Activated CD4-positive, alpha-beta T cell treated with anti-CD3 and anti-CD28 coated beads, Interleukin-2, amount 10 ng/mL, durations not matched to agents 24 days and 14 days (primary cell): ENCODE measurements at places on chromosomes 13 and 19.

GRCh38 chr13:77412116-77412635 is 85.3 kb upstream of the MYCBP2 start:
- no peak for DNase-seq

DNA sequence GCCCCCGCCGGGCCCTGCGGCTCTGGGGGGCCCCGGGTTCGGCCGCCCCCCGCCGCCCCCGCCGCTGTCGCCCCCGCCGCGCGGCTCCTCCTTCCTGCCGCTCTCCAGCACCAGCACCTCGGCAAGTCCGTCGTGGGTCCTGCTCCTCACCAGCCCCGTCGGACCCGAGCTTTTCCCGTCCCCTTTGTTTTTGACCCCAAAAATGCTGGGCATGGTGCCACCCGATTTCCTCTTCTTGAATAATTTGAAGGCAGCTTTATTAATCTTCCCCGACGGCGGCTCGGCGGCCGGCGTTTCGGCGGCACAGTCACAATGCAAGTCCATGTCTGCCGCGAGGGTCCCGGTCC is 945 bp downstream of the AMER2 start:
- no peak for DNase-seq

DNA sequence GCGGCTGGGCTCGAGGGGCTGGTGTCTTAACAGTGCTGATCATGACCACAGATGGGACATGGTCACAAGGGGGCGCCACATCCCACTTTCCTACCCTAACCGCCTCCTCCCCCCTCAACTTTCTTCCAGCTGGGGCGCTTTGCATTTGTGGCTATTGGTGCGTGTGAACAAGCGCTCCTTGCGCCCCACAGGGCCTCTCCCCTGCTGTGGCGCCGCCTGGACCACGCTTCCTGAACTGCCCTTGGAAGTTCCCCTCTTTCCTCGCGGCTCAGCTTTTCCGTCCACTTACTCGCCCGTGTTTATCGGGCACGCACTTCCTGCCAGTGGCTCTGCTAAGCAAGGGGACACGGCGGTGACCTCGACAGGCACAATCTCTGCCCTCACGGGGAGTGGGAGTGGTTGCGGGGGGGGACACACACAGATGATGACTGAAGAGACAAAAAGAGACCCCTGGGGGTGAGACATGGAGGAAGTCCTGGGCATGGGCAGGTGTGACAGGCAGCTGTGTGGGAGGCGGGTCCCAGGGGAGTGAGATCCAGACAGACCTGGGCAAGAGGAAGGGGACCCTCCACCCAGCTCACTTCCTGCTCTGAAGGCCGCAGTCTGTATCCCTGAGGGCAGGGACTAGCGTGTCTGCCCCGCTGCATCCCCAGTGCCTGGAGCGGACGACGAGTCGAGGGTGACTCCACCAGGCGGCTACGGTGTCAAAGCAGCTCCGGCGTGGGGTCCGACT is 40.3 kb downstream of the ZNF787 start:
- DNase-seq: peak; percentile 88

- DNase-seq: no peak
Observed at GRCh38 chr19:55113570-55114039, 3.8 kb downstream of the PPP1R12C start.

- no peak for DNase-seq
Observed at GRCh38 chr13:20787180-20787579, 13.4 kb upstream of the EEF1AKMT1 start.

GRCh38 chr13:46345398-46345797 is 41.7 kb downstream of the RUBCNL start:
- DNase-seq: no peak

DNA sequence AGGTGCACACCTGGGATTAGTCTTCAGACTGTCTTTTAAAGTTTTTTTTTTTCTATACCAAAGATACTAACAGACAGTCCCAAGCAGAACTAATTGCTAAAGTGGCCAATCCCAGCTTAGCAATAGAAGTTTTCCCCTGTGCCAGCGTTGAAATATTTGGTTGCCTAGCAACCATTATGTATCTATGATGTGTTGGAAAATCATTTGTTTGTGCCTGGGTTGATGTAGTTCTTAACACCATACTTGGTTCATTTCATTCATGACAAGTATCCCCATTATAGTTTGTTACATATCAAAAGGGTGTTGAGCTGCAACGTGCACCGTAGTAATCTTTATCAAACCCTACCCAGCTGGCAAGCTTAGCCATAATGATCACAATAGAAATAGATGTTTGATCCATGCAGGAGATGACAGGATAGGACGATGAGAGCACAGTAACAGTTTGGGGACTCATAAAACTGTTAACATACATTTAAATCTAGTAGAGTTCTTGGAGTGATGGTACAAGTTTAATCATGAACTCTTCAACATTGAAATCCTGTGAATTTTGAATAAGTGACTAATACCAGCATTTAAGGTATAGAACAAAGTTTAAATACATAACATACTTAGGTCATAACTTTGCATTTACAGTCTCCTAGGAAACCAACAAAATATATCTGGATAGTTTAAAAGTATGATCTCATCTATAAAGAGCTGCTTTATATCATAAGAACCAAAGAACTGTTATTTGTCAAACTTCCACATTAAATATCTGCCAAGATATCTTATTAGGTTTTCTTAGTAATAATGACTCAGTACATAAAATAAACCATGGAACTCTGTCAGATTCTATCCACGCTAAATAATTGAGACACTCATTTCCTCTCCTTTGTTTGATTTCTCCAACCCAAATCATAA is 73.4 kb downstream of the MBNL2 start:
- no peak for DNase-seq

DNA sequence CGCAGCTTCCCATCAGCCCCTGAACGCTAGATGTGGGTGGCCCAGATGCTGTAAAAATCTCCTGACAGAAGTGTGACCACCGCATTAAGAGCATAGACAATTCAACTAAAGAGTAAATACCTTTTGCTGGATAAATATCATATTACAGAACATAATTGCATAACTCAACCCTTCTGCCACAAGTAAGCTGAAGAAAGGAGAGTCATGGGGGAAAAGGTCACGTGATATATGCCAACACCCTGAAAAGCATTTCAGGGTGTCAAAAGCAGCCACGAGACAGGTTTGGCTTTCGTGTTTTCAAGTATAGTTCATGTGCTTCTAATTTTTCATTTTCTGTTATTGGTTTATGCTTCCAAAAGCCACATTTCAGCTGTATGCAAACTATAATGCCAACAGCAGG is 71.3 kb downstream of the LHFPL6 start:
- DNase-seq: no peak

GRCh38 chr13:110597041-110597689 is 18.2 kb upstream of the NAXD start:
- no peak for DNase-seq

DNA sequence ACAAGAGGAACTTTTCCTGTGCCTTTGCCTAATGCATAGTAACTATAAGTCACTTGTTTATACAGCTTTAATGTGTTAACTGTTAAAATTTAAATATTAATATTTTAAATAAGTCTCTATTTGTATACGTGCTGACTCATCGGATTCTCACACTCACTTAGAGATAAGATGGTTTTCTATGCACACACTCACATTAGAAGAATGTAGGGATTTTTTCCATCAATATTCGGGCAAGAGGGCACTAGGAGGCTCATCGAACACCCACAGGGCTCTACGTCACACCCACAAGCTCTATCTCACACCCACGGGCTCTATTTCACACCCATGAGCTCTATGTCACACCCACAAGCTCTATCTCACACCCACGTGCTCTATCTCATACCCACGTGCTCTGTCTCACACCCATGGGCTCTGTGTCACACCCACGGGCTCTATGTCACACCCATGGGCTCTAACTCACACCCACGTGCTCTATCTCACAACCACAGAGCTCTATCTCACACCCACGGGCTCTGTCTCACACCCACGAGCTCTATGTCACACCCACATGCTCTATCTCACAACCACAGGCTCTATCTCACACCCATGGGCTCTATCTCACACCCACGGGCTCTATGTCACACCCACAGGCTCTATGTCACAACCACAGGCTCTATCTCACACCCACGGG is 73.4 kb downstream of the COL4A2 start:
- DNase-seq: no peak

- DNase-seq: no peak
Observed at GRCh38 chr13:106100171-106100919, 435.1 kb downstream of the EFNB2 start.

DNA sequence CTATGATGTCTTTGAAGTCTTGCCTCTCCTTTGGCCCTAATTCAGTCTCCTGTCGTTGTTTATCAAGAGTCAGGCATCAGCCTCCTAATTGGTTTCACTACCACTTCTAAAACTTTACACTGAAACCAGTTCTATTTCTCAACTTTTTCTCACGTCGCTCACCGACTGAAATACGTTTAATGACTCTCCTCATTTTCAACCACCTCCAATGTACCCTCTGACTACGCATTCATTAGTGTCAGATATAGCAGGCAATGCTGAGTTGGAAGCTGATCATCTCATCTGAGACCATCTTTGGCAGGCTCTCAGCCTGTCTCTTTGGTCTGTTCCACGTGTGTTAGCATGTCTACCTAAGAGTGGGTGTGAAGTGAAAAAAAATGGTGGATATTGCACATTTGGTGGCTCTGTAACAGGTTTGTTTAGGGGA is 128.1 kb downstream of the KL start:
- no peak for DNase-seq

- DNase-seq: no peak
Observed at GRCh38 chr13:40452741-40453334, 213.6 kb downstream of the FOXO1 start.

DNA sequence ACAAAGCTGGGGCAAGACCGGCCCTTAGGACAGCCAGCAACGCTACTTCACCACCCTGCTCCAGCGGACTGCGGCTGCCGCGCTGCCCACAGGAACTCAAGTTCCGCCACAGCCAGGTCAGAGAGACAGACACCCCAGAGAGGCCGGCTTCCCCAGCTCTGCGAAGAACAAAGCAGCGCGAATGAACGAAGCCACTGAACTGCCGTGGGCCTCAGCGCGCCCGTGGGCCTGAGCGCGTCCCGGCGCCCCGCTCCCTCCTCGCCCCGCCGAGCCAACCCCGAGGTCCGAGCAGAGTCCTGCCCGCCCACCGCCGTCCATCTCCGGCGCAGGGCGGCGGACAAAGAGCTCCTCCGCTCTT is 158.4 kb downstream of the RNF17 start:
- DNase-seq: no peak

DNA sequence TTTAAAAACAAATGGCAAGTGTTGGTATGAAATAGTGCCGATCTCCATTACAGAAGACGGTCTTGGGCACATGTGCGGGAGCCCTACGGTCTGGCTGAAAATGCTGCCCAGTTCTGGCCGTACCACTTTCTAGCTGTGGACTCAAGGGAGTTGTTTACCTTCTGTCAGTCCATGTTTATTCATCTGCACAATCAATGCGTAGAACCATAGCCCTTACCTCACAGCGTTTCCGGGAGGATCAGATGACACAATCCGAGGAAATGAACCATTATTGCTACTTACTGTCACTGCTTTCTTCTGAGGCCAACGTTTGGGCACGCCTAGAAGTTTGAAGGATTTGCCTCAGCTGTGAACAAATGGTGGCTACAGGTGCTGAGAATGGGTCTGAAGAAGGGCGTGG is 31.2 kb downstream of the GADD45B start:
- DNase-seq: peak; percentile 86

GRCh38 chr13:86986448-86986847 is 684.7 kb upstream of the SLITRK5 start:
- DNase-seq: no peak

- no peak for DNase-seq
Observed at GRCh38 chr19:14400951-14401431, 18.1 kb downstream of the DDX39A start.

DNA sequence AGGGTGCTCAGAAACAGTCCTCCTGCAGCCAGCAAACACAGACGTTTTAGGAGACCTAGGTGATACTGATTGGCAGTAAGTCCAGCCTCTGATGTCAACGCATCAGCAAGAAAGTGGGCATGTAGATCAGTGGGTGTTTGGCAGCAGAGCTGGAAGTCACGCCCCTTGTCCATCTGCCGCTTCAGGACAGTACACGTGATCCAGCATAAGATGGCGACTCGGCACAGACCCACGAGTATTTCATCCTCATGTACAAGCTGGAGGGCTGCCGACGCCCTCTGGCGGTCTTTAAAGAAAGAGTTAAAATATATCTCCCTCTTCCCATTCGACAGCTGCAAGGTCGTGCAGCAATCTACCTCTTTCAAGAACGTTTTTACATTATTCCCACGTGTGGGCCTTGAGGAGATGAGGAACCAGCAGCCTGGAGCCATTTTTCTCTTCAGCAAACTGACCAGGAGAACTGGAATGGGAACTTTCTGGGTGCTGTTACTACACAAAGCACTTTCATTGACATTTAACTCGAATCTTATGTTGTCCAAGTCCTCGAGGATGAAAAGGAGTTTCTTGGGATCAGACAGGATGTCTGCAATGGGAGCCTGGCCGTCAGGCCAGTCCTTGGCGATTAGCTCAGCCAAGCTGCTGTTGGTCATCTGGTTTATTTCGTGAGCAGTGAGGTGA is 22.3 kb downstream of the NLRP11 start:
- peak; percentile 60 for DNase-seq

- DNase-seq: no peak
Observed at GRCh38 chr19:39434123-39435076, 1.3 kb downstream of the RPS16 start.

DNA sequence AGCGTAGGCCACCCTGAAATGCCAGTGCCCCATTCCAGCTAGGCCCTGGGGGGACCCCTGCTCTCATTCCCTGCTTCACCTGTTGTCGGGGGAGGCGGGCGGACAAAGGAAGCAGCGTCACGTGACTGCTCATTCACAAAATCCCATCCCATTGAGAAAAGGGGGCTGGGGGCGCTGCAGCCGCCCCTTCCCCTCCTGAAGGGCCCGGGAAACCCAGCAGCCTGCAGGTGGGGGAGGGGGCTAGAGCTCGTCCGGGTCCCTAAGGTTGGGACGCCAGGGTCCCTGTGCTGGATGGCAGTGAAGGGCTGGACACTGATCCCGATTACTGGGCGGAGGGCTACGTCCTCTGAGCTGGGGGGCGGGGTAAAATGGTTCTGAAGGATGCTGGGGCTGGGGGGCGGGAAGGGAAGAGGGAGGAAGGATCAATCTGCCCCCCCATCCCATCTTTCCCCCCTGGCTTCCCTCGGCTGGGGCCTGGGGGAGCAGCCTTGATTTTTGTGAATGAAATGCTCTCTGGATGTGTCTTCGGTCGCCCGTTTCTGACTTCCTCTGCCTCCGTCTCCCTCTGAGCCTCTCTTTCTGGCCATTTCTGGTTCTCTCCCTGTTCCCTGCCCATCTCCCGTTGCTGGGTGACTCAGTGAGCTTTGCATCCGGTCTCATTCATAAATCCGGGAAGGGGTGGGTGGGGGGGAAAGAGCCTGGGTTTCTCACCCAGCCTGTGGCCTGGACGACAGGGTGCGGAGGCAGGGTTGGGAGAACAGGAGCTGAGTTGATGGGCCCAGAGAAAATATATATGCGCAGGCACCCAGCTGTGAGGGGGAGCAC is 816 bp downstream of the SPRED3 start:
- DNase-seq: no peak

DNA sequence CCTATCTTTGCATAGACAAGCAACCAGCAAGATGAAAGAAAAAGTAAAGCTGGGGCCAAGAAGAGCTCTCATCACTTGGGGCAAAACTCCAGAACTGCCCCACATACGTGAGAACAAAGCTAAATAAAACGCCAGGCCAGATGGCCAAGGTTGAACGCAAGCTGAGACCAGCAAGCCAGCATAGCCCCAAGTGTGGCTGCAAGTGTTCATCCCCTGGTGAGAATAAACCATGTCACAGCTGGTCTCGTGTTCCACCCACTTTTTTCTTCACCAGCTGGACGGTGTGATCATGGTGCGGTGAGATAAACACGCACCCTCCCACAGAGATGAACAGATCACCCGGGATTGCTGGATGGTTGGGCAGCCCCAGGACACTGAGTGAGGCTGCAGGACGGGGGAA is 109.6 kb upstream of the CACNA1A start:
- DNase-seq: no peak

- no peak for DNase-seq
Observed at GRCh38 chr19:3248728-3249326, 24.4 kb downstream of the CELF5 start.
